ENCODE measurements at places on chromosomes 5 and 9.

DNA sequence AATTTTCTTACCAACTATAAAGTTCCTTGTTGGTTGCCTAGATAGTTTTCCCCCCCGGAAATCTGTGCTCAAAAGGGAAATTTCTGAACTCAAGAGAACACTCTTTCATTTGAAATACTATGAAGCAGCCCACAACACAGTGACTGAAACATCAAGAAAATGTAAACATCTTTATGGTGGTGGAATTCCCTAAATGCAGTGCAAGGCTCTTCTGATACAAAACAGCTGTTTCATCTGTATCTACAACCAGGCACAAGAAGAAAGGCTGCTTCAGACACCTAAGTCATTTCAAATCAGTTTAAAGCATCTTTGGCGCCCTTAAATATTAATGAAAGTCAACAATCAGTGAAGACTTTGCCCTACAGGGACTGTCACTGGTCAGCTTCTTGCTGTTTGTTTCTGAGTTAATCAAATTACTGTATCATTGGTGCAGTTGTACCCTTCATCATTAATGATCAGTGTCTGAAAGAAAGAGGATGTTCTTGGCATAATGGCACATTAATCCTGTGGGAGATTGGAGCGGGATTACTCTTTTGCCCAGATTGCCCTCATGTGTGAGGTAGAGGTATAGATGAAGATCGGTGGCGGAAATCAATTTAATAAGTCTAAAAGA, 947.0 kb downstream of the NR2F1-AS1 start:
- no peak for DNase-seq

- no peak for DNase-seq
These were observed 3.0 kb upstream of the FUT7 start for GRCh38 chr9:137034709-137035506.

DNA sequence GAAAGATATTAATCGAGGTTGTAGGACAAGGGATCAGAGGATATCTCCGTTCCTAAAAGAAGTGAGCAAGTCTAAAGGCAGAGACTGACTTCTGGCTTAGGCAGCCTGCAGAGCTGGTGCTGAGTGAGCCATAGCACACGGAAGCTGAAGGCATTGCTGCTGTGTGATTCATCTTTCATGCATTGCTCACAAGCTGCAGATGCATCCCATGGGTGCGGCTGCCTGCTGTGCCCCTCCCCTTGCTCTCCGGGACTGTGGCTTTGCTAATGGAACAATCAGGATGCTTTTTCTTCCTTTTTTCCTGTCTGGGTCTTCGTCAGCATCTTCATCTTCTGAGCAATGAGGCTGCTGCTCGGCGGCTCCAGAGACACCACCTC, 341.4 kb downstream of the DIRAS2 start:
- DNase-seq, result no peak

GRCh38 chr9:129148463-129149204, 29.4 kb downstream of the IER5L start:
- no peak for DNase-seq

GRCh38 chr5:64285188-64286130, 119.8 kb downstream of the RNF180 start:
- DNase-seq, result no peak

GRCh38 chr5:132067941-132068808, 5.4 kb upstream of the CSF2 start:
- DNase-seq, result no peak

DNA sequence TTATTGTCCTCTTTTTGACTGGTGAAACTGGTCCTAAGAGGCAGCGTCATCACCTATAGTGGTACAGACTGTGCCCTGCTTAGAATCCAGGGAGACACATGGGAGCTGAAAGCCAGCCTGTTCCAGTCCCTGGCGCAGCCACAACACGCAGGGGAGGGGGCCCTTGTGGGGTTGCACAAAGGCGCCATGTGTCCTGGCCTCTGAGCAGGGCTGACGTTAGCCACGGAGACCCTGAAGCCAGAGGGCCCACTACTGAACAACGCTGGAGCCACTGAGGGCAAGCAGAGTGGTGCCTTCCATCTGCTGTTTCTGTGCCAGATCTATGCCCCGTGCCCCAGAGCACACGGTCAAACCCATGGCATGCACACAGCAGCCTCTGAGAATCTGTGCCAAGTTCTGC, 147.3 kb downstream of the ACTL7B start:
- no peak for DNase-seq

- DNase-seq, result no peak
These were observed 695 bp upstream of the NDFIP1 start for GRCh38 chr5:142107736-142108431.

DNA sequence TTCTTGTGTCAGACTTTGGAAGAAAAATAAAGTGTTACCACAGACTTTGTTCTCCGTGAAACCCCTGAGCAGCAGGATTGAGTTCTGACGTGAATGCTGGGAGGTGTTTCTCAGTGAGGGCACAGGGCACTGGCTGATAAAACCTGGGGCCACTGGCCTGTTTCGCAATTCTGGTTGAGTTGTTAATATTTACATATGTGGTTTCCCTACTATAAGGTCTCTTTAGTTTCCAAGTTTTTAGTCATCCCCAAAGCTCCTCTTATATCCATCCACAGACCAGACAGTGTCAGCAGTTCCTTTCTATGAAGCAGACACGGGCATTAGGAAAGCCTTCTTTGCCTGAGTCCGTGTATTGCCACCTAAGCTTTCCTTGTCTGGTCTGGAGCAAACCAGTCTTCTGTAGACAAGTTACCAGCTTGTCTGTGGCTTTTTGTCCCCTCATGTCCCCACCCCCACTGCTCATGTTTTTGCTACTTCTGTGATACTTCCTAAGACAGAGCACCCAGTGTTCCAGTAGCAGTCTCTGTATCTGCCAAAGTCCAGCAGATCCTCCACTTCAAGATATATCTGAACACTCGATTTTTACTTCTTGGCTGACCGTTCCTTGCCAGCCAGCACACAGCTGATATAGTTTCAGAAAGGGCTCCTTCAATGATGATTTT, 42.0 kb downstream of the ACO1 start:
- DNase-seq, result no peak

DNA sequence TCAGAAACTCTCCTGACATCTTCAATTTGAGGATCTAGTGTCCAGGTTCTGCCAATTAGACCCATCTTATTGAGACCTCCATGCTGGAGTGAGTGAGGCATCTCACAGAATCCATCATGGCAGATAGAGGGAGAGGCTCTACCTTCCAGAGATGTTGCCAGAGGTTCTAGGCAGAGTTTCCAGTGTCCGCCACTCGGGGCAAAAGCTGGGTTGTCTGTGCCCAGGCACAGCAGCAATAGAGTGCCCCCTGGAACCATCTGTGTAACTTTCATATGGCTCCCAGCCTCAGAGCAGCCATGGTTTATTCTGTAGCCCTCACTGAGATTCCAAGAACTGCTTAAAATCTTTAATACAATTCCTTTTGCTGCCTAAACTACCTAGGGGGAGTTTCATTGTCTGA, 16.6 kb upstream of the CCDC112 start:
- DNase-seq, result no peak

GRCh38 chr5:159217236-159217635, 7.9 kb upstream of the RNF145 start:
- DNase-seq, result no peak

- DNase-seq, result no peak
These were observed 53.3 kb downstream of the PLCXD3 start for GRCh38 chr5:41457094-41457493.

DNA sequence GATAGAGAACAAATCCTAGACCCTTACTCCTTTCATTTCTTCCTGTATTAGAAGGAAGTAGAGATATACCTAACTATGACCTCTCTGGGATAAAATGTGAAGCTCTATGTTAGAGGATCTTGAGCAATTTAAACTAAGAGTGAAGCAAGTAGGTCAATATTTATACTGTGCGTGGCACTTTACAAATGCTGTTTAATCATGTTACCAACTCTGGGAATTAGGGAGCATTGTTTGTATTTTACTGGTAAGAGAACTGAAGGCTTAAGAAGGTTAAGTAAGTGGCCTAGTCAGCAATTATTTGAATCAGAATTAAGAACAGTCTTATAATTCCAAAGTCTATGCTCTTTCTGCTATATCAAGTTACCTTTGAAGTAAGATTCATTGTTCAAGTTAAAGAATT, 12.0 kb downstream of the TNC start:
- DNase-seq, result no peak

DNA sequence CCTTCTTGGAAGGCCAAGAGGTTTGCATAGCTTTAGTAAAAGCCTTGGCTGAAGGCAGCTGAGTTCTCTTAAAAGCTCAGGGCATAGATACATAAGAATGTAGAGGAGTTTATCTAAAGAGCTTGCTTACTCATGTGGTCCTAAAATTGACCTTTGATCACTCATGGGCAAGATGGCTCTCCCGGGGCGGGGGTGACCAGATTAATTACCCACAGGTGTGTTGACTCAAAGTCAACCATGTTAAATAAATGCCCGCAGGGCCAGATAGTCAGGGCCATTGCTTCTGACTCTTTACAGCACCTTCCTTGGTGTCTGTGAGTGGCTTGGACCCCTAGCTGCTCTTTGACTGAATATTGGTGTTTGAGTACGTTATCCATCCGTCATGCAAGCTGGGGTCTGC, 33.1 kb upstream of the GHR start:
- no peak for DNase-seq

DNA sequence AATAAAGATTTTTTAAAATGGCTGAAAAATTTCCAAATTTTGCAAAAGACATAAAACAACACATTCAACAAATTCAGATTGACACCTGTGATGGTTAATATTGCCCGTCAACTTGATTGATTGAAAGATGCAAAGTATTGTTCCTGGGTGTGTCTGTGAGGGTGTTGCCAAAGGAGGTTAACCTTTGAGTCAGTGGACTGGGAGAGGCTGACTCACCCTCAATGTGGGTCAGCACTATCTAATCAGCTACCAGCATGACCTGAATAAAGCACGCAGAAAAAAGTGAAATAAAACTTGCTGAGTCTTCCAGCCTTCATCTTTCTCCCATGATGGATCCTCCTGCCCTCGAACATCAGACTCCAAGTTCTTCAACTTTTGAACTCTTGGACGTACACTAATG, 868.0 kb upstream of the CTNND2 start:
- DNase-seq, result no peak

GRCh38 chr5:95720094-95720786, 10.9 kb upstream of the RHOBTB3 start:
- DNase-seq, result no peak

DNA sequence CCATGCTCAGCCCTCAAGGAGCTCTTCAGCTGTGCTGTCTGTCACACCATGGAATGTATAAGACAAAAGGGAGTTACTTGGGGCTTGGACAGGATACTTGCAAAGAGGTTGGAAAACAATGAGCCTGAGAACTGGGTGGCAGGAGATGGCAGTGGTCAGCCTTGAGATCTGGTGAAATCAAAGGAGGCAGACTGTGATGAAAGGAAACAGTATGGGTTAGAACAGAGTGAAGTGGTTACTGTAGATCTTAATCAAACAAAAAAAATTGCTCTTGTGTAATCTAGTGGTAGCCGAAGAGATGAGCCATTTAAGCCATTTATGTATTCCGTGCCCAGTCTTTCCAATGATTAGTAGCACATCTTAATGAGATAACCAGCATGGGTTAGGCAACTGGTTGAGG, 142.2 kb downstream of the SV2C start:
- DNase-seq, result no peak

- no peak for DNase-seq
These were observed 103.0 kb downstream of the PCSK1 start for GRCh38 chr5:96329886-96330529.

DNA sequence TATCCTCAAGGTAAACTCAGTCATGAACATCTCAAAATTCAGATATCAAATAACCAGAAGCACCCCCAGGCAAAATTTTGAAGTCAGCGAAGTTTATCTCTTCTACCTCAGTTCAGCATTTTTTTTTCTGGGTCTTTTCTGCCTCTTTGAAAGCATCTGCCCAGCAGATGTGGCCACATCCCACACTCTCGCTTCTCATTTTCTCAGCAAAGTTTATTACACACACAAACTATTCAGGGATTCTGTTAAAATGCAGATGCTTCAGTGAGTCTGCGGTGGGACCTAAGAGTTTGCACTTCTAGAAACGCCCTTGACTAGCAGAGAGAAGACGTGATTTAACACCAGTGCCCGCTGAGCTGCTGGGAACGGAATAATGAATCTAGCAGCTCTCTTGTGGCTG, 19.3 kb downstream of the RASEF start:
- no peak for DNase-seq

- no peak for DNase-seq
These were observed 138.9 kb downstream of the KCNN2 start for GRCh38 chr5:114500756-114501155.

GRCh38 chr5:59264639-59265245, 628.8 kb downstream of the PDE4D start:
- no peak for DNase-seq

Measured in iPS DF 19.7 (cell line).